ENCODE measurements at places on chromosomes 4 and X.

DNA sequence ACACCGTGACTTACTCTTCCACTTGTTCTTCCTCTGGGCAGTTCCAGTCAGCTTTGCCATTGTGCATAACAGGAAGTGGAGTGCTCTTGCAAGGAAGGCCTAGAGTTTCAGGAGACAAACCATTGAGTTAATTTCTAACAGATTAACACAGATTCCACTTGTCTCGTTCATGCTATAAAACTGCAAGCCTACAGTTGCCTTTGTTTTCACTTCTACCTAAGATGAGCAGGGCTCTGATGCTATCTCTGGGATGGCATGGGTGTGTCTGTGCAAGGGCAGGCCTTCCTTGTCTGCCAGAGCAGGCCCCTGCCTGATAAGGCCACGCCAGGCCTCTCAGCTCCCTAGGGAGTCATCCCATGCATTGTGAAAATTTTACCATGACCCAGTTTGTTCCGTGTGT lies 67.7 kb upstream of the PGRMC2 start:
- no peak for DNase-seq

GRCh38 chrX:23548164-23548563 lies 119.1 kb upstream of the PRDX4 start:
- no peak for DNase-seq

- DNase-seq: peak; percentile 77
Measured at GRCh38 chrX:72714478-72714916, 391 bp upstream of the PHKA1 start.

DNA sequence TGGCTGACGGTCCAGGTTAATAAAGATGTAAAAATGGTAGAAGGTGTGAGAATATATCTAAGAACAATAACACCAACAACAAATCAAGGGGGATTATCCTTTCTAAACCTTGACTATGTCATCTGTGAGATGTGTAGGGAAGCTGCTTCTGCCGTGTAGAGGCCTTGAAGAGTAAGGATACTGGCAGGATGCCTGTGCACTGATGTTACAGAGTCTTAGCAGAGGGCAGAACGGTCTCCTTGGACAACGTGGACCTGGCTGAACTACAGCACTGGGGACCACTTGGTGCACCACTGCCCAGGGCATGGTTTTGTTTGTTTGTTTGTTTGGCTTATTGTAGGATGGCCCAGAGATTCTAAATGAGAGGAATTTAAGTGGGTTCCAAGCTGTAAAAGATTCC lies 33.5 kb downstream of the GPAT3 start:
- no peak for DNase-seq

- no peak for DNase-seq
Measured at GRCh38 chrX:13667919-13668318, 15.0 kb downstream of the TCEANC start.

- no peak for DNase-seq
Measured at GRCh38 chr4:101337688-101338087, 9.6 kb downstream of the PPP3CA start.

DNA sequence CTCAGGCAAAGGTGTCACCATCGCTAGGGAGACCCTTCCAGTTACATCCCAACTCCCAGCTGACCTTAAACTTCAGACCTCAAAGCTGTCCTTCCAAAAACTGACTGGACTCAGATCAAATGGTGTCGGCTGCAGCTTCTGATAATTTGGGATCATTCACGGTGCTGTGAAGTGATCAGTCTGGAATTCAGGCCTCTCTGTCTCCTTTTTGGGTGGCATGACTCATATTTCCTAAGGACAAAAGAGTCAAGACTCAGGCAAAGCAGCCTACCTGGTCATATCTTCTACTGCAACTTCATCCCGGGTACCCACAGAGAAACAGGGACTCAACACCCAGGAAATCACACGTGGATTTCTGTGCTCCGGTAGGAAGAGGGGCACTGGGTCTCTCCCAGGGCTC lies 87.6 kb downstream of the SORCS2 start:
- no peak for DNase-seq

- DNase-seq: no peak
Measured at GRCh38 chr4:47075262-47075661, 43.9 kb downstream of the GABRB1 start.

GRCh38 chr4:163558539-163559044 lies 64.1 kb downstream of the TMA16 start:
- DNase-seq: no peak

DNA sequence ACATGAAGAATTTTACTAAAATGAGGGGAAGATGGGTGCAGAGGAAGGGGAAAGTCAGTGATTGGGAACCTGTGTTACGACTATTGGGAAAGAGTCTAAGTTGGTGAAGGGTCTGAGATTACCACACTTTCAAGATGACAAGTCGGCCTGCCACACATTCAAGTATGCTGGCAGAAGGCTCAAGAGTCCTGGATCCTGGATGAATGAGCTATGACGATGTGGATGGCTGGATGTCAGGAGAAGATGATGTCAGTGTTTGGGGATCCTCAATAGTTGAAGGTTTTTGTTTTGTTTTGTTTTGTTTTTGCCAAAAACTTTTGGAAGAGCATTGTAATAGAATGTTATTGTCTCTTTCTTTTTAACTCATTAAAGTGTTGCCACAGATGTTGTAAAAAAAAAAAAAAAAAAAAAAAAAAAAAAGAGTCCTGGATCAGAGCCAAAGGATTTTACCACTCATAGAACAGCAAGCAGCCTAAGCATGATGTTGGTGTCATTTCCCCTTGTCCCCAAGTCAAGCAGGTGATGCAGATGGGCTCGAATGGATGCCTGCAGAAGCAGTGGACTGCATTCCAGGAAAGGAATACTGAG lies 120.6 kb downstream of the REELD1 start:
- no peak for DNase-seq

DNA sequence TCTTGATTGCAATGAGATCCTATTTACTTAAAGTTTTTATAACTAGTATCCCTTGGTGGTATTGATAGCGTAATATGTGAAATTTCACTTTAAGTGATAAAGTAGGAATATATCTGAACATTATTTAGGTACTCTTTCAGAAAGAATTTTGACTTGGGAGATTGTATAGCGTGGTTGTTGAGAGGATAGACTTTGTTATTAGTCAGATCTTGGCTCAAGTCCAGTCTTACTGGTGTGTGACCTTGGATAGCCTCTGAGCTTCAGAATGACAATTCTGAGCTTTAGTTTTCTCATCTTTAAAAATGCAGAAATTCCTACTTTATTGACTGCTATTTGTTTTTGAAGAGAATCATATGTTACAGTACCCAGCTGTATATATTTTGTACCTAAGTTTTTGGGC lies 32.6 kb downstream of the DCK start:
- no peak for DNase-seq

- DNase-seq: no peak
Measured at GRCh38 chr4:76979236-76979635, 29.7 kb downstream of the SEPTIN11 start.

DNA sequence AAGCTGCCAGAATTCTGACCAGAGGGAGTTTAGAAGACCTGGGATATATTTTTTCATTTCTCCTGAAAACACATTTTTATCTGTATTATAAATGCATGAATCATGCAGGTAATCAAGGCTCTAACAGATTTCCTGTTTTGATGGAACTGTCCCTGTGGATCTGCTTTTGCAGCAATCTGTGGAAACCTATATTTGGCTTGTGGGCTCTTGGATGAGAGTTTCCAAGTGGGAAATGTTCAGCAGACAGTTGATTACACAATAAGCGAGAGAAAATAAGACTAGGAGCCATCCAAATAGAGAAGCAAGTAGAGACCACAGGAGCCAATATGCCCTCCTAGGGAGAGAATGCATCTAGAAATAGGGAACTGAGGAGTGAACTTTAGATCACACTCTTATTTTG lies 105.0 kb downstream of the NDST3 start:
- DNase-seq: no peak

DNA sequence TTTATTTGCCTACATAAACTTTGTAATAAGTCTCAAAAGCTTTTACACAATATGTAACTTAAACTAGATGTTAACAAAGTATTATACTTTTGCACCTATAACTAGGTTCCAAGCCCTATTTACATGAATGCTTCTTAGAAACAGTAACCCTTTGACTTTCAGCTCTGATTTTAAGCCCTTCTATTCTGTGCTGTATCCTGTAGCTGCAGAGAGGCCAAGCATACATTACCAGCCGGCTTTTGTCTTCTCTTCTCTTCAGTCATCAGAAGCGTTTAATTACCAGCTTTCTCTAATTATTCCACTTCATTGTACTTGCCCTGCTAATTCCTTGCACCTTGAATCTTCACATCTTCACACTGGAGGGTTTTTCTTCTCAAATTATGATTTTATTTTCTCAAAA lies 403.1 kb downstream of the PDGFC start:
- DNase-seq: no peak

GRCh38 chrX:155881158-155881993 lies at the start of gene VAMP7:
VAMP7 (plus strand) TSS chrX:155881345; CDS start chrX:155889467, 8,122 bp downstream.
- DNase-seq: peak; percentile 85

Measured in stomach (tissue), 19 donors.